ENCODE measurements at places on chromosomes 5 and 9.

GRCh38 chr5:121108725-121109124 lies 644.6 kb downstream of the PRR16 start:
- no peak for DNase-seq

DNA sequence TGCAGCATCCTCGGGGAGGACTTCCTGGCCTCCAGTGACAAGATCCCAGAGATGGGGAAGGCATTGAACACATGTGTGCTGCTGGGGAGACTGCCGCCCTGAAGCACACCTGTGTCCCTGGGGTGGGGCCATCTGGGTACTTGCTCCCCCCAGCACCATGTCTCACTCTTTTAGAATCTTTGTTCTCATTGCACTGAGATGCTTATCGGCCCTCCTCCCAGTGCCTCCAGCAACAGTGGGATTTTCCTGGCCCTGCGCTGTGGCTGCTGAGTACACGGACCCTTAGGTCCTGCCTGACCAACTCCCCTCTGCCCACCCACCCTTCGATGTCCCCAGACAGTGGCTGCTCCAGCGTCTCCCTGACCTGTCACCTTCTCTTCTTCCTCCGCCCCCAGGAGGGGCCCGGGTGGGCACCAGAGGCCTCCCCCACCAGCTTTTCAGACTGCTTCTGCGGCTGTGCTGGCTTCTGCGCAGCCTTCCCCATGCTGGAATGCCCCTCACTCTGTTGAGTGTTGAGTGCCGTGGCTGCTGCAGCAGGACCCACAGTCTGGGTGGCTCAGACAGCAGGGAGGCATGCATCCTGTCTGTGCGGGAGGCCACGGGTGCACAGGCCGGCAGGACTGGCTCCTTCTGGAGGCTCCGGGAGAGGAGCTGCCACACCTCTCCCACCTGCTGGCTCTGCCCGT lies 145.9 kb upstream of the IRX2 start:
- DNase-seq, result no peak

DNA sequence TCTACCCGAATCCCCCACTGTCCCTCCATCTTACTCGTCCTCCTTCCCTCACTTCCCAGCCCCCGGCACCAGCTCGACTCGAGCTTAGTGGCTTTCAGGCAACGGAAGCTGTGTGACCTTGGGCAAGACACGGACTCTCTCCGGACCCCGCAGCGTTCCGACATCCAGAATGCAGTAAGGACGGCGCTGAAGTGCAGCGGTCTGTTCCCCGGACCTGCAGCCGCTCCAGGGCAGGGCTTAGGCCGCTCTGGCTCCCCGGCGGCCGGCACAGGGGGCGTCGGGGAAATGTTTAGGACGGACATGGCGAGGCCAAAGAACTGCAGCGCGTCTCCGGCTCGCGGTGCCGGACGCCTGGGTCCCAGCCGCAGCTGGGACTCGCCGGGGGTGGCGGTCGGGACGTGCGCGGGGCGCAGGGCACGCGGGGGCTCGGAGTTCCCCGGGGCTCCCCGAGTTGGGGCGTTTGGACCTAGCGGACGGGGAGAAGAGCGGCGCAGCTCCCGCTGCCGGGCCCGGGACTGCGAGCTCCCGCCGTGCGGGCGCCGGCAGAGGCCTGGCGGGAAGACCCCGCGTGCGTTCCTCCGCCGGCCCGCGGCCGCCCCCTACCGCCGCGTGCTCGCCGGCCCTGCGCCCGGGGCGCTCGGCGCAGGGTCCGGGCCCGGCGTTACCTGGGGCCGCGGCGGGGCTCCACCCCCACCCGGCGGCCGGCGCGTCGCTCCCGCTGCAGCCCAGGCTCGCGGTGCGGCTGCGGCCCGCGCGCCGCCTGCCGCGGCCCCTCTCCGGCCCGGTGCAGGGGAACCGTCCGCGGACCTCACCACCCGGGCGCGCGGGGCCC lies 5.6 kb upstream of the RNF44 start:
- peak; percentile 20 for DNase-seq

- DNase-seq, result peak; percentile 43
These were observed 3.1 kb downstream of the ARHGEF39 start for GRCh38 chr9:35661756-35662350.

DNA sequence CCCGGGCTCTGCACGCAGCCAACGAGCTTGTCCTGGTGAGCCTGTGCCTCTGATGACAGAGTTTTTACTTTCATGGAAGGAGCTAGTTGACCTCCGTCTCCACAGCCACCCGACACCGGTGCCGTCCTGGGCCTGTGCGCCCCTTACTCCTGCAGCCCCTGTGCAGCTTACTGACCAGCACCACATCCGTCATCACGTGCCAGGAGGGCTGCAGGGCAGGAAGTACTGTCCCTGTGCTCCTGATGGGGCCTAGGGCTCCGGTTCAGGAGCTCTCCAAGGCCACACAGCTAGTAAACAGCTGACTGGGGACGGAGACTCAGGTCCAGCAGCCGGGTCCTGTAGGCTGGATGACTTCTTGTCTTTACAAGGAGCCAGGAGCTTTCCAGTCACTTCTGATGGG lies 10.2 kb downstream of the STKLD1 start:
- no peak for DNase-seq

GRCh38 chr5:143870362-143870761 lies 58.4 kb downstream of the HMHB1 start:
- DNase-seq, result no peak

GRCh38 chr9:123548741-123549545 lies 192.9 kb downstream of the CRB2 start:
- no peak for DNase-seq

DNA sequence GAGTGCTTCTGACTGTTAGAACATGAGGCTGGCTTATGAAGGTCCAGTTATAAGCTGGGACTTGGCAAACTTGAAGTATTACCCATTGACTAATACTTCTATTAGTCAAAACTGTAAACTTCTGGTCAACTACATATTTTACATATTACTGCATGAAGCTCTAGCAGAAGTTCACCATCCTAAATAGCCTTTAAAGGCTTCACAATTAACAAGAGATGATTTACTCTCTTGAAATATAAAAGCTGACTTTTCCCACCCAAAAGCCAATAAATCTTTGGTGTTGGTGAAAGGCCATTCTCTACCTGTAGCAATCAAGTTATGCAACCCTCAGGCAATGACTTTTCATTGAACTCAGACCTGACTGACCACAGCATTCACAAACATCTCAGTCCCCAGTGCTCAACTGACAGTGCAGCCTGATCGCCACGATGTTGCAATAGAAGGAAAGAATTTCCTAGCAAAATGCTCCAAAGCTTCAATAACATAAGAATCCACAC lies 345.6 kb downstream of the EBF1 start:
- DNase-seq, result no peak
